ENCODE measurements at places on chromosomes 12 and 14.

DNA sequence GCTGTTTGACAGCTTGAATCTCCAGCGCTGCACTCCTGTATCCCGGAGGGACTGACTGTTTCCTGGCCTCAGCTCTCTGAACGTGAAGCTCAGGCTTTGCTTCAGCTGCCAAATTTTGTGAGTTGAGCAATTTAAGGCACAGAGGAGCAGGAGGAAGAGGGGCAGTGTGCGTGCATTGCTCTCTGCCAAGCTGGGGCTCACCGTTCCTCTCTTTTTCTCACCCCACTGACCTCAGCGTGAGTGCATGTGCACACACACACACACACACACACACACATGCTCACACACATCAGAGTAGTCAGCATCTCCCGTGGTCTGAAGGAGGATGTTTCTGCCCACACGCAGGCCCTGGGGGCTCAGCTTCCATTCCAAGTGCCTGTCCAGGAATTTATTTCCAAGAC lies 27.8 kb upstream of the BDKRB2 start:
- DNase-seq: no peak

GRCh38 chr12:16562435-16562834 lies 43.5 kb downstream of the LMO3 start:
- no peak for DNase-seq

DNA sequence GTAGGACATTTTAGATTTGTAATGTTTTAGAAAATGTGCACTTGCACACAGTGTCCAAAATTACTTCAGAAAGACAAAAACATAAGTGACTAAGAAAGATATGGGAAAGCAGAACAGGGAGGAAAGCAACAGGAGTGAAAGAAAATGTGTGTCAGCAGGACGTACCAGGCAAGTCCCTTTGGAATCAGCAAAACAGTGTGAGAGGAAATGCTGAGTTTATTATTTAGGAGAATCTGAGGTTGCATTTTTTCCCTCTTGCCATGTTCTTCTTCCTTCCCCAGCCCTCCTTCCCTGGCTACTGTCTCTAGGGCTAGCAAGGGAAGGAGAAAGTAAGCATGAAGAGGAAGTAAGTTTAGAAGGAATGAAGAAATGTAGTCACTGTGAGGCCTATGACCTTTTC lies 67.7 kb upstream of the CD163 start:
- no peak for DNase-seq

GRCh38 chr12:4829793-4830162 lies 79.9 kb upstream of the KCNA1 start:
- no peak for DNase-seq

GRCh38 chr14:102859911-102860310 lies 62.6 kb upstream of the AMN start:
- no peak for DNase-seq

- DNase-seq: no peak
These were observed 27.8 kb downstream of the HSPB8 start for GRCh38 chr12:119206348-119207062.

DNA sequence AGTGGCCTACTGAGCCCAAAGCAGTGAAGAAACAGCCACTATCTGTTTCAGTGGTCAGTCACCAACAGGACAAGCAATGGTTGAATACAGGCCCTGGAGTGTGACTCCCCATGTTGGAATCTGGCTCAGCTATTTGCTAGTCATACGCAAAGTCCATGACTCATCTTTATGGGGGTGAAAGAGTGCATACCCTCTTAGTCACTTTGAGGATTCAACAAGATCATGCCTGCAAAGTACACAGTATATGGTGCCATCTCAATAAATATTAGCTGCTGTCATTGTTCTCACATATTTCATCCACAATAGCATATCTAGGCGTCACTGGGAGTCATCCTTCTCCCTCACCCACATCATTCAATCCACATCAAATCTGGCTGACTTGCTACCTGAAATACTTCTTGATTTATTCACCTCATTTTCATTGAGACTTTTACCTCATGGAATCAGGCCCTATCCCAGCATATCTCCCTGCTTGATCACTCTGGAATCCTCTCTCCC lies 26.4 kb upstream of the STAB2 start:
- DNase-seq: no peak

- DNase-seq: no peak
These were observed 207.9 kb upstream of the BCL2L14 start for GRCh38 chr12:11862798-11863197.

- no peak for DNase-seq
These were observed 1014.1 kb downstream of the TMTC2 start for GRCh38 chr12:83700838-83701237.

DNA sequence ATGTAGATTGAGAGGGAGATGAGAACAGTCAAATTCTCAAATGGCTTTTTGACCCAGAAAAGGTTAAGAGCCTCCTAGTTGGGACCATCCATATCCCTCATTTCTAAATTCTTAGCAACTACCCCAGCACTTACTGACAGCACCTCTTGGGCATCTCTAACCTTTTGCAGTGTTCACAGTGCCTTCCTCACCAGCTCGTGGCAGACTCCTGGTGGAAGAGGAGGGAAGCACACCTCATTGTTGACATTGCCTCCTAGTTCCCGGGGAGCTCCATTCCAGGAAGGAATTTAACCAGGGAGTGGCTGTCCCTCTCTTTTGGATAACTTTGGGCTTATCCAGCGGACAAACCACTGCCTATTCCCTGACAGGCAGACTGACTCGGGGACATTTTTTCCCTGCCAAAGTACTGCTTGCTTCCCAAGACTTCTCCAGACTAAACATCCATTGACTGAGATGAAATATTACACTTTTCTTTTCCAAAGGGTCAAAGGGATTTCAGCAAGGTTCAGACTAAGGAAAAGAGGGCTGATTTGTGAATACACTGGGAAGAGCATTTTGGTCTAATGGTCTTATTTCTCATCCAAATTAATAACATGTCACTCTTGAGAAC lies 9.0 kb upstream of the OR6J1 start:
- no peak for DNase-seq

- no peak for DNase-seq
These were observed 114.8 kb downstream of the PLEKHA5 start for GRCh38 chr12:19244312-19244711.

DNA sequence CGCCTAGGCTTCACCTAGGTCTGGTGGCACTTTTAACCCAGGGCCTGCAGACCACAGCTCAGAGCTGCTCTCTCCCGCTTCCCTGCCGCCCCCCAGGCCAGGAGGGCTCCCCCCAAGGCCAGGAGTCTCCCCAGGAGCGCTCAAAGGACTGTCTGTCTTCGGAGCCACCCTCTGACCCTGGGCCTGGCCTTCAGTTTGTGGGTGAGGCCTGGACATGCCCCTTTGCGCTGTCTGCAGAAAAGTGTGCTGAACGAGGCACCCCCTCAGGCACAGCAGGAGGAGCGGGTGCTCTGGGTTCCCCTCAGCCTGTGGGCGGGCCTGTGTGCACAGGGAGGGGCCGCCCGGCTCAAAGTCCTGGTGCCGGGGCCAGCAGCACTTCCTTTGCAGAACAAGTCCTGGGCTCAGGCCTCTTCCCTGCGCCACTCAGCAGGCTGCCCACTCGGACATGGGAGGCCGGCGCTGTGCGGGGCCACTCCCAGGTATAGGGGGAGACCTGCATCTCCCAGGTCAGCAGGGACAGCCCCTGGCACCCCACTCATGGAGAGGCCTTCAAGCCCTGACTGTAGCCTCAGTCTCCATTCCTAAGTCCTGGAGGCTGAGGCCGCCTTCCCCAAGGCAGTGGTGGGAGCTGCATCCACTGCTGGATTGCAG lies 14.3 kb downstream of the DEGS2 start:
- DNase-seq: no peak

GRCh38 chr12:64740646-64741045 lies 18.6 kb downstream of the GNS start:
- DNase-seq: no peak

DNA sequence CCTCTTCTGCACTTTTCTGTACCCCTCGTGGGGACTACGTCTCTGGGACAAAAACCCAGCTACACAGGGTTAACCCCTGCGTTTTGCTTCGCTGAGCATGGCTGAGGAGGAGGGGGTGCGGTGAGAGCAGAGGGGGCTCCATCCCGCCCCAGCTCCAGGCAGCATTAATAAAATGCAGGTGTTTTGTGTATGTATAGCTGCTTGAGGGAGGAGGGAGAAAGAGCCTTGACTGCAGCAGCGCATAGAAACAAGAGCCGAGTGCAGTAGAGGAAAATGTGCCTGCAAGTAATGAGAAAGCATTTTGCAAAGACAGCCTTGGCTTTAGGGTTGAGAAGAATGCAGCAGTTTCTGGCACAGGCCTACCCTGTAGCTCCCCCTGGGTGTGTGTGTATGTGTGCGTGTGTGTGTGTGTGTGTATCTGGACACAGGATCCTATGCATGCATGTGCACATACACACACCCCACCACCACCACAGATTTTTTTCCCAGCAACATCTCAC lies 103.9 kb downstream of the ZFP36L1 start:
- DNase-seq: no peak

DNA sequence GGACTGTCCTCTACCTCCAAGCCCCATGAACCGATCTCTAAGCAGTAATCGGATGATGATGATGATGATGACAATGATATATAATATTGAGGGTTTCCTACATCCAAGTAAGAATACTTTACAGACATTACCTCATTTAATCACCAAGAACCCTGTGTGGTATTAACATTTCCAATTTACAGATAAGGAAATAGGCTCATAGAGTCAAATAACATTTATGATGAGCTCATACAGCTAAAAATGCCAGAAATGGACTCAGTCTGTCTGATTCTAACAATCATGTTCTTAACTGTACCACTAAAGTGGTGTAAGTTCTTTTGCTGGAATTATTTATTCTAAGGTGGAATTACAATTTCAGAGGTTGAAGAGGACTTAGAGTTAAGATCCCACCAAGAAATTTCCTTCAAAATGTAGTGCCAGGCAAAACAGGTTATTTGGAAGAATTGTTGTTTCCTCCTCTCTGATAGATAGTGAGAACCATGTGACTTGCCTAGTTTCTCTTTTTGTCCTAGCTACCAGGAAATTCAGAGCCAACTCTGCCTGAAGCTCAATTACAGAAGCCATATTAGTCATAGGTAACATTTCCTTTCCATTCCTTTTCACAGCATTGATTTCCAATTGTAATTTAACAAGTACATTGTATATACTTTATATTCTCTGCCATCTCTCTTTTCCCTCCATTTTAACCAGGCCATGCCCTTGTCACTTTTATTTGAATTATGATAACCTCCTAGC lies 23.8 kb upstream of the CCDC175 start:
- DNase-seq: no peak

DNA sequence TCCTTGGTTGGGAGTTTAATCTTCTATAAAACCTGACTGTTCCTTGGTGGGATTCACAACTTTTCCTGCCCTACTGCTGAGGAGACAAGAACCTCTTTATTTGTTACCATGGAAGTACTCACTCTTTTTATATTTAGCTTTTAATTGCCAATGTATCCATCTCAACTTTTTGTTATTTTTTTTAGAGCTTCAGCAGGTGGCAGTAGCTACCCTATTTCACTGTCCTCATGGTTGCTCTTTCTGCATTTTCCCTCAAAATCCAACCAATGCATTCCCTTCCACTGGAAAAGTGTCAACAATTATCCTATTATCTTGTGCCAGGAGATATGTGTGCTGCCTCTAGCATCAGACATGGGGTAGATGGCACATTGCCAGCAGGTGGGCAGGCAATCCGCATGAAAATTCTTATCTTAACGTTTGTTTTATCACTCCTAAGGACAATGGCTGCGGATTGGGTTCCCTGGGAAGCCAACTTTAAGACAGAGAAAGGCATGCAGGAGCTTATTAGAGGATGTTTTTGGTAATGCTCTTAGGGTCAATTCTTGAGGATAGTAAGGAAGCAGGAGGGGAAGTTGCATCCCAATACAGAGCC lies 406.4 kb downstream of the SNAPC1 start:
- no peak for DNase-seq

DNA sequence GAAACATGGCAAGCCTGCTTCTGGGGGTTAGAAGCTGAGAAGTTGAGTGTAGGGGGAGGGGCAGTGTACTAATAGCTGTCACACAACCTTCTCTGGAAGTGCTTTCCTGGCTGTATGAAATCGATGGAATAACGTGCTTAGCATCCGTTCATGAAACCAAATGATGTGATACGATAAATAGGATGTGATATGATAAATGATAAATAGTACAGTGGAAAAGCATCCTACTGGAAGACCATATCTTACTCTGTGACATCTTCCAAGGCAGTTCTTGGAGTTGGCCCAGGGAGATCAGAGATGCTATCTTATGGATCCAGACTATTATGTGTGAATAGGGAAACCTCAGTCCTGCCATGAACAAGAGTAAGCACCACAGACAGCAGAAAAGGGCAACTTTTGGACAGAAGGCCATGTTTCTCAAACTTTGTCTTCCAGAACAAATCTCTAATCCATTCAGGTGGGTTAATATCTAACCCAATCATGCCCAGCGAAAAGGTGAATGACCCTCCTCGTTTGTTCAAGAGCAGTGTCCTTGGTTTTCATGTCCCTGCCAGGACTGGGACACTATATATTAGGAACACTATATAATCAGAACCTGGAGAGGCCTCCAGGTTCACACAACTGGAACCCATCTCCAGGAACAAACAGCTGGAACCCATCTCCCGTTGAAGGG lies at the start of gene ANG:
ANG (plus strand) TSS at position 598 of the 673 bp plus-strand sequence. CDS start 4,801 bp downstream, outside the sequence.
- DNase-seq: no peak

DNA sequence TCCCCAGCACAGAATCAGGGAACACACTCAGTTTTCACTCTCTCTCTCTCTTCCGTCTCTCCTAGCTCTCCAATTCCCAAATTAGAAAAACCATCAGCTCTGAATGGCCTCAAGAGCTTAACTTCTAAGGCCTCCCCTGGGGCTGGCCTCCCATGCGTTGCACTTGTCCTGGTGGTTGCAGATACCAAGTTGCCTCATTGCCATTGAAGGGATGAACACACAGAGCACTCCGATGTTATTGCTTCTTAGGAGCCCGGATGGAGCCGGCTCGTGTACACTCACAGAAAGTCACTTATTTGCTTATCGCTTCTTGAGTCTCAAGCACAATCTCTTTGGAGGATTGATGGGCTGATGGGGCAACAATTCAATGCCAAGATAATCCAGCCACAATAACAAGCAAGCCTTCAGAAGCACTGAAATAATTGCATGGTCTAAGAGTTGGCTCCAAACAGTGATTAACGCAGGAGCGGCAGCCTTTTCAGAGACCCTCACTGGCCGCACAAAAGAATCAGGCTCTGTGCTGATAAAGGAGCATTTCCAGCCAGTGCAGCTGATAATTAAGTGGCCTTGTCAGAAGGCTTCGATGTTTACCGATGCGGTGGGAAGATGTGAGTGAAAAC lies 175.8 kb upstream of the TMEM132C start:
- DNase-seq: no peak

- no peak for DNase-seq
These were observed 36.5 kb upstream of the TDRD9 start for GRCh38 chr14:103891667-103892215.

GRCh38 chr12:72467985-72468384 lies 195.8 kb downstream of the TRHDE start:
- DNase-seq: no peak

DNA sequence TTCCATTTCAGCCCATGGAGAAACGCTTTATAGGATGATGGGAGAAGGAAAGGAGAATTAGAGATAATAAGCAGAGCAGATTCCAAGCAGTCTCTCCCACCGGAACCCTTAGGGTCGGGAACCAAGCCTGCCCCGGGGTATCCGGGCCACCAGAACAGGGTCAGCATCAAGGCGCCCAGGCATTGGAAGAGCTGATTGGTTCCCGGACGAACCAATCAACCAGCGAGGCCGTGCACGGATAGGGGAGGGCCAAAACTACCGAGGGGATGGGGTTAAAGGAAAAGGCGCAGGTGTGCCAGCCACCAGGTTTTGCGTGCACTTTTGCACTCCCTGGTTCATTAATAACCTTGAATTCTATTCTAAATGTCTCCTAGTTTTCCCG lies 1.7 kb downstream of the PPM1H start:
- DNase-seq: no peak

GRCh38 chr12:109445191-109445609 lies 31.9 kb downstream of the KCTD10 start:
- no peak for DNase-seq

Data from stimulated activated CD8-positive, alpha-beta memory T cell treated with anti-CD3 and anti-CD28 coated beads, Interleukin-15, amount 100 ng/mL, for 48 hours (primary cell).